ENCODE measurements at places on chromosomes 13 and 19. TPM values are rescaled to one million over a fixed set of nuclear protein-coding genes. Genes with fewer than 3 reads are reported as not detected.

DNA sequence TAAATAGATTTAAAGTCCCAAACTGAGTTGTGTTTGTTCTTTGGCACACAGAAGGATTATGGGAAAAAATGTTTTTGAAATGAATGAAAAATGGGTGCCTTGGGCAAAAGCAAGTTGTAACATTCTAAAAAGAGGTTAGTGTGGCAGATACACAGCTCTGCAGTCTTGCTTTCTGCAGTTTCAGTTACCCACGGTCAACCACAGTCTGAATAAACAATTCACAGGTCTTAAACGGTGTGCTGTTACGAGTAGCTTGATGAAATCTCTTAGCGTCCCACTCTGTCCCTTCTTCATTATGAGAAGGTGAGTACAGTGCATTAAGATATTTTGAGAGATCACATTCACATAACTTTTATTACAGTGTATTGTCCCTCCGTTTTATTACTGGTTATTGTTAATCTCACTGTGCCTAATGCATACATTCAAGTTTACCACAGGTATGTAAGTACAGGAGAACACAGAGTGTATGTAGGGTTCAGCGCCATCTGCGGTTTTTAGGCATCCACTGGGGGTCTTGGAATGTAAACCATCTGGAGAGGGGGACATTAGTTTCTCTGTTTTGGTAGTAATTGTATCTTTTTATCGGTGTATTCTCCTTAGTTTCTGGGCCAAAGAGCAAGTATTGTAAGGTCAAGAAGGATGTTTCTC, 8.1 kb downstream of the FARP1 start:
- no peak for DNase-seq

DNA sequence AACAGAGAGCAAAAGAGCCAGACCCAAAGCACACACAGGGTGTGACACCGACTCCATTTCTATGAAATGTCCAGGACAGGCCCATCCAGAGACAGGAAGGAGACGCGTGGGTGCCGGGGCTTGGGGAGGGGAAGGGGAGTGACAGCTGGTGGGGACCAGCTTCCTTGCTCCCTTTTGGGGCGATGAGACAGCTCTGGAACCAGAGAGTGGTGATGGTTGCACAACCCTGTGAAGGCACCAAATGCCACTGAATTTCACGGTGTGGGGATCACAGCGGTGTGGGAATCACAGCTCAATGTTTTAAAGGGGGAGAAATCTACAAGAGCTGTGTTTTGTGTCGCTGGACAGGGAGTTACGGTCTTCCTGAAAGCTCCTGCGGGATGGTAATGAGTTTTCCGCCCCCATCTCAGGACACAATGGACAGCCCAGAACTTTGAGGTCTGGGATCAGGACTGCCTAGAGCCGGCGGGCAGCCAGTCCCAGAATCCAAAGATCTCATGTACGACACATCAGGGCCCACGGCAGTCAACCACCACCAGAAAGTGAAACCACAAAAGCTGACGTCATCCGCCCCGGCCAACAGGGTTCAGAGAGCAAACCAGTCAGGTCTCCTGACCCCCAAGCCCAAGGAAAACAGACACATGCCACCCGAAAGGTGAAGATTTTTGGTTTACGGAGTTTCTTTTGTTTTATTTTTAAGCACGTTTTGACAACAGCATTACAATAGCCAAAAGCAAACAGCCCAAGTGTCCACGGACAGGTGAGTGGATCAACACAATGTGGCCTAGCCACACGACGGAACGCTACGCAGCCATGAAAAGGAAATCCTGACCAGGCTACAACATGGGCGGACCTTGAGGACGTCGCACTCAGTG, 7.3 kb downstream of the SGTA start:
- DNase-seq = no peak

DNA sequence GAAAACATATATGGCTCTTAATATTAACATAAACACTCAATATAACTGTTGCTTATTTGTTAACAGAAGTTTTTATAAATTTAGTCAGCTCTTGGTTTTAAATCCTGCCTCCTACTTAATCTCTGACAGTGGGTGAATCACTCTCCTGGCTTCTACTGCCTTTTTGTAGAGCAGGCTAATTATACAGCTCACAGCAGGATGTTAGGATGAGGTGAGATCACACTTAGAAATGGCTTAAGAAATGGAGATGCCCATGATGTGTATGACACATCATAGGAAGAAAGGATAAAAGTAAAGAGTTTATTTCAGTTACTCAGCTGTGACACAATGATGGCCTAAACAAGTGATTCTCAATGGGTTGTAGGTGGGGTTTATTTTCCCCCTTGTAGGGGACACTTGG, 345.6 kb downstream of the SPRY2 start:
- DNase-seq = peak; percentile 58

DNA sequence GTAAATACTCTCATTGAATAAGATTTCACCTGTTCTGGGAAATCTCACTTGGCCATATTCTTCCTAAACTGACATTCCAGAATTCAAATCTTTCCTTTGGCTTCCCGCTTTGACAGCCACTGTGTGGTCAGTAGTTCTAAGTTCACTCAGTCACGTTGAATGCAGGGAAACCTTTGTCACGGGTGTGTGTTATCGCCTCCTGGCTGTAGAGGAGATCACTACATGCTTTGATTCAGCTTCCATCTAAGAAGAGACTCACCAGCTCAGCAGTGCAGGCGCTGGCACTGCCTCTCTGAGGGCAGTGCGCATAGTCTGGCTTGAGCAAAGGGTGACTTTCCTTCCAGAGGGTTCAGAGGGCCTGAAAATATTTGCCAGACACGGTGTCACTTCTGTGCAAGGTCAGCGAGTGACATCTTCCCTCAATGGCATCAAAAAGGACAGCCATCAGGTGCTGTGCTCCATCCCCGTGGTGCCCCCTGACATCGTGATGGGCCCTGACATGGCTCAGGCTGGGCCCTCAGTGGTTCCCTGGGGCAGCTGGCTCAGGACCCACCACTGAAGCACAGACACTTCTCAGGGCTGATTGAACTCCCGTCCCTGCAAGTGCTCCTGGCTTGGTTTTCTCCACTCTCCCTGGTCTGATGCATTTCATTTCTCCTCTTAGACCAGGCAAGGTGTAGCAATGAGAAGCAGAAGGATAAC, 635.4 kb upstream of the ARGLU1 start:
- peak; percentile 30 for DNase-seq

DNA sequence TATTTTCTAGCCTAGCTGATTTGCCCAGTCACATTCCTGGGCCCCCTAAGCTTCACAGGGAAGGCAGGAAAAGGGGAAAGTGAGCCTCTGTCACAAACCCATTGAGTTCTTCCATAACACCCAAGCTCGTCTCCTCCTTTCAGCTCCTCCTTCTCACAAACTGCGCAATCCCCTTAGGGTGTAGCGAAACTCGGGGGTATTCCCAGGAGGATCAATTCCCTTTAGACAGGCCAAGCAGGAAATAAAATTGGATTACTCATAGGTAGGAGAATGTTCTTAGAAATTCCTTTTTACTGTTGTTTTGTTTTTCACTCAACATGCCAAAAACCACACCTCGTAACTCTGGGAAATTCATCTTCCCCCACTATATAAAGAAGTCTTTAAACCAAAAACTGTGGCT, 139.3 kb downstream of the IRS2 start:
- peak; percentile 94 for DNase-seq

DNA sequence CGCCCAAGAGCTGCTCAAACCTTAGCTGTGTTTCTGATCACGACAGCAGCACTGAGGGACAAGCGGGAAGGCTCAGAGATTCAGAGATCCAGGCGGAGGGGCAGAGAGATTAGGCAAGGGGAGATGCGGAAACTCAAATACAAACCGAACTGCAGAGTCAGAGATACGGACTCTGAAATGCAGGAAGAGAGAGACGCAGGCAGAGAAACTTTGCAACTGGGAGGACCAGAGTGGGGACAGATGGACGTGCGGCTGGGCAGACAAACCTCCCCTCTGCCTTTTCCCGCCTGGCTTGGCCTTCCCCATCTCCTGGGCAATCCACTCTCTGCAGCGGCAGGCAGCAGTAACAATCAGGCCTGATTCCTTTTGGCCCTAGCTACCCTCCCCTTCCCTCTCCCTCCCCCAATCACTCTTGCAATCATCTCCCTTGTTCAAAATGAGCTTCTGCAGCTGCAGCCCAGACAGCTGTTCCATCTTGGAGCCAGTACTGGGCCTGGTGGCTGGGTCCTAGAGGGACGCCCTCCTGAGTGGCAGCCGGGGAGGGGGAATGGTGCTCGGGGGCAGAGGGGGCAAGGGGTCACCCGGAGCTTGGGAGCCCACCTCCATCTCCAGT, 29.7 kb downstream of the OLFM2 start:
- DNase-seq = no peak

DNA sequence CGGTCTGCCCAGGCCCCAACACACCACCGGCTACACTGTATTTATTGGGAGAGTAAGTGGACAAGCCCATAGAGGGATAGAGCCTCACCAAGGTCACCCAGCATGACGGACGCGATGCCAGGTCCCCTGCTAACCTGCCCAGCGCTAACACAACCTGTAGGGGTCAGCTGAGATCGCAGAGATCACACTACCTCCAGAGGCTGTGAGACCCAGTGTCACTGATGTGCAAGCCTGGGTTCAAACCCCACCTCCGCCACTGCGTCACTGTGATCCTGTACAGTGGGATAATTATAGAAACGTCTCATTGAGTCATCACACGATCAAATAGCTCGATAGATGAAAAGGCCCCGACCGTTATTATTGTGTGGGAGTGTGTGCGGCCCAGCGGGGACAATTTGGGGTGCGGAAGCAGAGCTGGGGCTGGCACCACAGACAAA, 10.6 kb upstream of the TLE2 start:
- no peak for DNase-seq

- no peak for DNase-seq
Measured at GRCh38 chr19:29539670-29540069, 13.9 kb downstream of the VSTM2B start.

DNA sequence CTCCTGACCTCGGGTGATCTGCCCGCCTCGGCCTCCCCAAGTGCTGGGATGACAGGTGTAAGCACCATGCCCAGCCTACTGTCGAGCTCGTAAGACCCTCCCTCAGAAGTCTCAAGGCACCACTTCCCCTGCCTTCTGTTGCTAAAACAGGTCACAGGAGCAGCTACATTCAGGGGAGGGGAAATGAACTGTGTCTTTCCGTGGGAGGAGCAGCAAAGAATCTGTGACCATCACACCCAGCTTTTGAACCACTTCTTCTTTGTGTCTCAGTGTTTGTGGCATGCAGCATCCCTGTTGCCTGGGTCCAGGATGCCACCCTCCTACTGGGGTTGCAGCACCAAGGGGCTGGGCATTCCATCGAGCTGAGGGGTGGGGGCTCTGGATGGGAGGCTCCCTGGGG, 7.7 kb upstream of the CSNK1G2 start:
- DNase-seq = no peak

DNA sequence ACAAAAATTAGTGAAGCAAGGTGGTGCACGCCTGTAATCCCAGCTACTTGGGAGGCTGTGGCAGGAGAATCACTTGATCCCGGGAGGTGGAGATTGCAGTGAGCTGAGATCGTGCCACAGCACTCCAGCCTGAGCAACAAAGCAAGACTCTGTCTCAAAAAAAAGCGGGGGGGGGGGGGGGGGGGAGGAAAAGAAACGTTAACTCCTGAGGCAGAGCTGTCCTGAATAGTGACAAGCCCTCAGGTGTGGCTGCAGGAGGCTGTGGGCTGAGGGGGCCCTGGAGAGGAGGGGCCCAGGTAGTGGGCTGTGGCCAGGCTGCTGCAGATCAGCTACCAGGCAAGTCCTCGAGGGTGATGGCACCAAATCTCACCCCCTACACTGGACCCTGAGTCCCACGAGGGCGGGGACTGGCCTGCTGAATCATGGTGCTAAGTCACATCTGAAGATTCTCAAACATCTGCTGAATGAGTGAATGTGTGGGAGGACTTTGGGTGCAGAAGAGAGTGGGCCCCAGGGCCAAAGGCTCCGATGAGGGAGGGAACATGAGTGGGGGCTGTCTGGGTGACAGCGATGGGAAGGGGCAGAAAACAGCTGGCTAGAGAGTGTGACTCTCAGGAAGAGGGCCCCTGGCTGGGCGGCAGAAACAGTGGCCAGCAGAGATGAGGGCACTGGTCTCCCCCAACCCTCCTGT, 24.6 kb upstream of the ATP1A3 start:
- no peak for DNase-seq

DNA sequence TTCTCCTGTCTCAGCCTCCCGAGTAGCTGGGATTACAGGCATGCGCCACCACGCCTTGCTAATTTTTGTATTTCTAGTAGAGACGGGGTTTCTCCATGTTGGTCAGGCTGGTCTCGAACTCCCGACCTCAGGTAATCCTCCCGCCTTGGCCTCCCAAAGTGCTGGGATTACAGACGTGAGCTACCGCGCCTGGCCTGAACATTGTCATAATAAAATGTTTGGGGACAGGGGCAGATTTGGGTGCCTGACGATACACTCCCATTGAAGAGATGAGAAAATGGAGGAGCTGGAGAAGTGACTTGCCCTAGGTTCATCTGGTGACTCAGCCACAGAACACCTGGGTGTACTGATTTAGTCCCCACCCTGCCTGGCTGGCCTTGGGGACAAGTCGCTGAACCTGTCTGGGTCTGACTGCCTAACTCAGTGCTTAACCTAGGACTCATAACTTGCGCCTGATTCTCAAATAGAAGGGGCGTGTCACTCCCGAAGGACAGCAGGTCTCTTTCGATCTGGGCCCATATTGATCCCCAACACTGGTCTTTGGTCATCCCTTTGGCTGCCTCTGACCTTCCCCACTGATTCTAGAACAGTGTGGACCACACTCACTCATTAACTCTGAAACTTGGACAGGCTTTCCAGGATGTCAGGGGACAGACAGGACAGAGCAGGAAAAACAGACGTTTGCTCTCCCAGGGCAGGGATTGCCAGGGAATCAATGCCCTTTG, 7.6 kb upstream of the BICRA start:
- DNase-seq = no peak

DNA sequence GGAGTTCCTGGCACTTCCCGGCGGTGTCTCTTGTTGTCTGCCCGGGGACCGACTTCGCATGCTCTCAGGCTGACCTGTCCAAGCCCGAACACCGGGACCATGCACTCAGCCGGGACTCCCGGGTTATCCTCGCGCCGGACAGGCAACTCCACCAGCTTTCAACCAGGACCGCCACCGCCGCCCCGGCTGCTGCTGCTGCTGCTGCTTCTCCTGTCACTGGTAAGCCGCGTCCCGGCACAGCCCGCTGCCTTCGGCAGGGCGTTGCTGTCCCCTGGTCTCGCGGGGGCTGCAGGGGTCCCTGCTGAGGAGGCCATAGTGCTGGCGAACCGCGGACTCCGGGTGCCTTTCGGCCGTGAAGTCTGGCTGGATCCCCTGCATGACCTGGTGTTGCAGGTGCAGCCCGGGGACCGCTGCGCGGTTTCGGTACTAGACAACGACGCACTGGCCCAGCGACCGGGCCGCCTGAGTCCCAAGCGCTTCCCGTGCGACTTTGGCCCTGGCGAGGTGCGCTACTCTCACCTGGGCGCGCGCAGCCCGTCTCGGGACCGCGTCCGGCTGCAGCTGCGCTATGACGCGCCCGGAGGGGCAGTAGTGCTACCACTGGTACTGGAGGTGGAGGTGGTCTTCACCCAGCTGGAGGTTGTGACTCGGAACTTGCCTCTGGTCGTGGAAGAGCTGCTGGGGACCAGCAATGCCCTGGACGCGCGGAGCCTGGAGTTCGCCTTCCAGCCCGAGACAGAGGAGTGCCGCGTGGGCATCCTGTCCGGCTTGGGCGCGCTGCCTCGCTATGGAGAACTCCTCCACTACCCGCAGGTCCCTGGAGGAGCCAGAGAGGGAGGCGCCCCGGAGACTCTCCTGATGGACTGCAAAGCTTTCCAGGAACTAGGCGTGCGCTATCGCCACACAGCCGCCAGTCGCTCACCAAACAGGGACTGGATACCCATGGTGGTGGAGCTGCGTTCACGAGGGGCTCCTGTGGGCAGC, 661 bp downstream of the FREM2 start:
- DNase-seq = no peak

SELENOV gene
- total RNA-seq = not detected

ZNF525 gene
- 0.06 TPM for total RNA-seq

CGB2 gene
- total RNA-seq = not detected

Measured in NCI-H460 (cell line).